ENCODE measurements at places on chromosomes 1 and 21. TPM values are rescaled to one million over a fixed set of nuclear protein-coding genes. Genes with fewer than 3 reads are reported as not detected.

DNA sequence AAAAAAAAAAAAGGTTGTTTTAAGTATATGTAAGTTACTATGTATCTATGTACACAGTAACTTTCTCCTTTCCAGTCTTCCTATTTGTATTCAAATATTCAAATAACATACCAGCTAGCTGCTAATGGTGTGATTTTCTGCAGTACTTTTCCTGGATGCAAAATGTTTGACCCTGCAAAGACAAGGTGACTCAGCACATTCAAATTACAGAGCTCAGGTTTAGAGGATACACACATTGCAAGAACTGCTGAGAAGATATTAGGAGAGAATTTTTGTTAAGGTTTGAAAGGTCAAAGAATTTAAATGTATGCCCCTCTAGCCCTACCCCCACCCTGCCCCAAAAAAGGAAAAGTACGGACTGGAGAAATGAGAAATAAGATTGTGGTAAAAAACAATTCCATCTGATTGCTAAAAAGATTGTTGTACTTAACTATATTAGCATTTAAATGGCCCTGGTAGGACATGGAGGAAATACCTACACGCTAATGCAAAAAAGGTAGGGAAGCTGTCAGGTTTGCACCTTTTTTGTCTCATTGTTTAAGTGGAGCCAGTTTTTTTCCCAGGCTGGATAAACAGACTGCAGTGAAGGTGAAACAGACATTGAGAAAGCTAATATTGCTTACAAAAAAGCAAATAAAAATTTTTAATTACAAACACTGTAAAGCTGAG is 45.6 kb downstream of the ZNF281 start:
- peak overlapping the region; percentile 21 for H3K4me3 ChIP-seq
- peak; percentile 41 for DNase-seq
- H3K4me1 ChIP-seq, result peaks cover 26% of the 10 kb centered on the region
- H3K36me3 ChIP-seq, result peaks cover 22% of the 10 kb centered on the region
- H3K27me3 ChIP-seq, result no peaks in the 10 kb centered on the region

OLFML2B gene
- 1.4 TPM for total RNA-seq

GRCh38 chr1:170800812-170801211 is 134.5 kb upstream of the MROH9 start:
- no peak overlapping the region for H3K4me3 ChIP-seq
- no peak overlapping the region for H3K27ac ChIP-seq
- no peak for DNase-seq
- no peaks in the 10 kb centered on the region for H3K36me3 ChIP-seq

- H3K27me3 ChIP-seq, result peaks cover 8% of the 10 kb centered on the region
- DNase-seq, result no peak
- H3K36me3 ChIP-seq, result no peaks in the 10 kb centered on the region
- H3K27ac ChIP-seq, result no peak overlapping the region
These were observed 1.2 kb downstream of the LMOD1 start for GRCh38 chr1:201945157-201945556.

- peaks cover 2% of the 10 kb centered on the region for H3K27me3 ChIP-seq
- no peaks in the 10 kb centered on the region for H3K4me1 ChIP-seq
- no peak overlapping the region for H3K27ac ChIP-seq
- no peak overlapping the region for H3K4me3 ChIP-seq
- DNase-seq, result no peak
These were observed 3.2 kb upstream of the KIAA0040 start for GRCh38 chr1:175195798-175196197.

- H3K4me1 ChIP-seq, result no peaks in the 10 kb centered on the region
- peaks cover 16% of the 10 kb centered on the region for H3K36me3 ChIP-seq
- no peaks in the 10 kb centered on the region for H3K27me3 ChIP-seq
- no peak for DNase-seq
These were observed 14.0 kb upstream of the CTRC start for GRCh38 chr1:15424146-15424667.

- no peaks in the 10 kb centered on the region for H3K27me3 ChIP-seq
- 0 out of 2 replicates have a peak, but pooled peaks cover 6% of the 10 kb centered on the region for H3K36me3 ChIP-seq
- no peak overlapping the region for H3K4me3 ChIP-seq
These were observed 9.0 kb downstream of the SLC9A1 start for GRCh38 chr1:27145934-27146354.

- DNase-seq, result peak; percentile 86
- no peaks in the 10 kb centered on the region for H3K27me3 ChIP-seq
- peaks cover 12% of the 10 kb centered on the region for H3K4me1 ChIP-seq
- H3K36me3 ChIP-seq, result peaks cover 15% of the 10 kb centered on the region
These were observed 51.7 kb upstream of the ACADM start for GRCh38 chr1:75672528-75673393.

DNA sequence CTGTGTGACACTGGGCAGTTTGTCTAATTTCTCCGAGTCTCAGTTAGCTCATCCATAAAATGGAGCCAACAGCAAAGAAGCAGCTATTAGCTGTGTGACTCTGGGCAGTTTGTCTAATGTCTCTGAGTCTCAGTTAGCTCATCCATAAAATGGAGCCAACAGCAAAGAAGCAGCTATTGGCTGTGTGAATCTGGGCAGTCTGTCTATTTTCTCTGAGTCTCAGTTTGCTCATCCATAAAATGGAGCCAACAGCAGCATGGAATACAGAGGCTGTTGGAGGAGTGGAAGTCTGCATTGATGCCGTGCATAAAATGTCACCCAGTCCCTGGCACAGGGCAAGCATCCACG is 297.0 kb upstream of the VAMP3 start:
- H3K27ac ChIP-seq, result no peak overlapping the region
- no peaks in the 10 kb centered on the region for H3K4me1 ChIP-seq
- DNase-seq, result no peak

WDR64 gene
- not detected for total RNA-seq

AMY1B gene
- total RNA-seq, result not detected

DNA sequence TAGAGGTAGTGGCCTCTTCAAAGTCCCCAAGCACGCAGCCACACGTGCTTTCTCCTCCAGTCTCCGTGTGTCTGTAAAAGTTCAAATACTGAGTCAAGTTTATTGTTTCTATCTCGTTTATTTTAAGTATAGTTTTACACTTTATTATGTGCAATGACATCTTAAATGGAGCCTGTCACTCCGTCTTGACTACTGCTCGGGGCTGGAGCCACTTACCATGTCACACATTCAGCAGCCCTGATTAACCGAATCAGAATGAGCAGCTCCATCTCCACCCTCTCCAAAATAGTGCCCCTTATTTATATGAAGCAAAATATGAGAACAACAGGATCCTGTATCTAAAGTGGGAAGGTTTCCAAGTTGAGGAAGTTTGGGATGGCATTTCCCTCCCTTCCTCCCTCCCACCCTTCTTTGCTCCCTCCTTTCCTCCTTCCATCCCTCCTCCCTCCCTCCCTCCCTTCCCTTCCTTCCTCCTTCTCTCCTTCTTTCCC is 201.0 kb downstream of the PBX1 start:
- peaks cover 6% of the 10 kb centered on the region for H3K36me3 ChIP-seq
- no peak for DNase-seq
- H3K27ac ChIP-seq, result no peak overlapping the region
- no peak overlapping the region for H3K4me3 ChIP-seq
- no peaks in the 10 kb centered on the region for H3K27me3 ChIP-seq
- H3K4me1 ChIP-seq, result peaks cover 7% of the 10 kb centered on the region

AADACL3 gene
- 0.35 TPM for total RNA-seq

PTPRU gene
- 45.5 TPM for total RNA-seq

GRCh38 chr21:45972716-45973474 is 8.7 kb upstream of the COL6A1 start:
- no peak for DNase-seq
- no peaks in the 10 kb centered on the region for H3K4me1 ChIP-seq

DNA sequence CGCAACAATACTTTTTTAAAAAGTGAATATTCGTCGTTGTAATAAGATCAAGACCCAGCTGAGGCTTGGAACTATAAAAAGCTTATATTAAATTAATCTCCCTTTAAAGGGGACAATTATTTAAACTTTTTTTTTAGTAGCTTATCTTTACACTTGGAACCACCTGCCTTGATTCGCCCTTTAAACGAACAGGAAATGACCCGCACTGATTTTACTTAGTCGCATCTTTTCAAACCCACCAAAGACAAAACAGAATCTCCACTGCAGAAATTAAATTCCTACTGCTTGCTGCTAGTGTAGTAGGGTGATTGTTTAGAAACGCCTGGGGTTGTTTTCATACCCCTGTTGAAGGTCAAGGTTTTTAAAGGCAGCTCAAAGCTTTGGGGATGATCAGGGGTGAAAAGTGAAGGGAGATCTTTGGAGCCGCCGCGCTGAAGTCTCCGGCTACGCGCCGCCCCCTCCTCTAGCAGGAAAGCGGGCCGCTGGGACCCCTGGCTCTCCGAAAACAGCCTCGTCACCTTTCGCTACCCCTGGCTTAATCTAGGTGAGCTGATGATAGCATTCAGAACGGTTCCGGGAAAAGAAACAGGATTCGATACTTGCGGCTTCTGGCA is 163.4 kb downstream of the RUNX1 start:
- H3K27me3 ChIP-seq, result peaks cover 47% of the 10 kb centered on the region
- peak overlapping the region; percentile 83 for H3K4me3 ChIP-seq
- no peak overlapping the region for H3K27ac ChIP-seq
- peak; percentile 44 for DNase-seq

DNA sequence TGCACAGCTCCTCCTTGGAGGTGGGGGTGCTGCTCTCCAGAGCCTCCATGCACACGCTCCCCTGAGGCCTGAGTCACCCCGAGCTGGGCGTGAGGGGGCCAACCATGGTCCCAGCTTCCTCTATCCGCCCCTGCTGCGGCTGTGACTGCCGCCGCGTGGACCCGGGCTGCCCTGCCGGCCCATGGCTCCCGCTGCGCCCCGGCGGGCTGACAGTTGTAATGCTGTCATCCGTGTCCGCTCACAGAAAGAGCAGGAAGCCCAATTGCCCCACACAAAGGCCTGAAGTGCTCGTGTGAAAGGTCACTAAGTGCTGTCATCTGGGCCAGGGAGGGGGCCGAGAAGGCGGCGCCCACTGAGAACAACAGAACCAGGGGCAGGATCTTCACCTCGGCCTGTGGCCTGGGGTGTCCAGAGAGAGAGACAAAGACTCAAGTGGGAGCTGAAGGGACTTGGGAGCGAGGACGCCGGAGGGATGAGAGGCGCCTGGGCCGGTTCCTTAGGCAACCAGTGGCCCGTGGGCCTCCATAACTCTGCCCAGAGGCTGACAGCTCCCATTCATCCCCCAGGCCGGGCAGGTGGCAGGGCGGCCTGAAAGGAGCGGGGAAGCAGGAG is 31.5 kb downstream of the OLIG1 start:
- no peak overlapping the region for H3K27ac ChIP-seq
- H3K27me3 ChIP-seq, result no peaks in the 10 kb centered on the region
- peak; percentile 46 for DNase-seq
- H3K4me1 ChIP-seq, result peaks cover 10% of the 10 kb centered on the region
- peaks cover 13% of the 10 kb centered on the region for H3K36me3 ChIP-seq
- no peak overlapping the region for H3K4me3 ChIP-seq

GRCh38 chr1:19156676-19157075 is 53.4 kb downstream of the UBR4 start:
- H3K4me1 ChIP-seq, result no peaks in the 10 kb centered on the region
- H3K36me3 ChIP-seq, result peaks cover 60% of the 10 kb centered on the region
- H3K4me3 ChIP-seq, result no peak overlapping the region
- H3K27me3 ChIP-seq, result no peaks in the 10 kb centered on the region
- DNase-seq, result no peak
- H3K27ac ChIP-seq, result no peak overlapping the region
